ENCODE measurements at places on chromosomes 7 and 10. TPM values are rescaled to one million over a fixed set of nuclear protein-coding genes. Genes with fewer than 3 reads are reported as not detected.

DNA sequence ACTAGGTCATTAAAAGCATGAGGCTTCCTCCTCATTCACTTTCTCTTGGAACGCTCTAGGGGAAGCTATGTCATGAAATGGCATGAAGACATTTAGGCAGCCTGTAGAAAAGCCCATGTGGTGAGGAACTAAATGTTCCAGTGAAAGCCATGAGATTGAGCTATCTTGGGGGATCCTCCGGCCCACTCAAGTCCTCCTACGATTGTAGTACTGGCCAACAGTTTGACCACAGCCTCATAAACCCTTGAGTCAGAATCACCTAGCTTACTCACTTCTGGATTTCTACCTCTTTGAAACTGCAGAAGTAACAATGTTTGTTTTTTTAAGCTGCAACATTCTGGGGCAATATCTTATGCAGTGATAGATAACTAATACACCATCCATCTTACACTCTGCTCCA is 605.1 kb downstream of the SORCS1 start:
- no peak for DNase-seq

GRCh38 chr10:15815242-15815885 is 44.9 kb downstream of the MINDY3 start:
- no peak for DNase-seq

GRCh38 chr10:24589265-24589664 is 134.4 kb downstream of the ARHGAP21 start:
- DNase-seq = no peak

DNA sequence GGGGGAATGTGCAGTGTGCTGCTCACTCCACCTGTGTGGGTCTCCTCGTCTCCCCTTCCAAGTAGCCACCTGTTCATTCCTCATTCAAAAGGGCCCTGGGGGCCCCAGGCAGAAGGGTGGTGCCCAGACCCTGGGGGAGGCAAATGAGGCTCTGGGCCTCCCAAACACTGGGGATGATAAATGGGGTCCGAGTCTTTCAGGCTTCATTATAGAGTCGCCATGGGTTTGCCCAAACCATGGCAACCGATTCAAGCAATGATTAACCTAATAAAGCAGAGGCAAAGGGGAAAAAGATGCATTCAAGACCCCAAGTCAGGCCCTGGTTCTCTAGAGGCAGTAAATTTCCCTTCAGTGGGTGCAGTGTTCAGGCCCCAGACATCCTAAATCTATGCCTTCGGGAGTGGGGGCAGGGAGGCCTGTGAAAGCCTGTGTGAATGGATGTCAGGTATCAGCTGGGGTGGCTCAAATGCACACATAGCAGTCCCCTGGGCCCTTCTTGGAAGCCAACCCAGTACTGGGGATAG is 10.4 kb downstream of the NEUROG3 start:
- no peak for DNase-seq

GRCh38 chr10:117439243-117439912 is 64.1 kb upstream of the PDZD8 start:
- DNase-seq = peak; percentile 99

GRCh38 chr7:148447221-148447849 is 143.2 kb upstream of the C7orf33 start:
- DNase-seq = peak; percentile 9

GRCh38 chr7:47517821-47518480 is 64.0 kb downstream of the TNS3 start:
- no peak for DNase-seq

- DNase-seq = no peak
Observed at GRCh38 chr7:106059556-106059955, 52.6 kb downstream of the SYPL1 start.

DNA sequence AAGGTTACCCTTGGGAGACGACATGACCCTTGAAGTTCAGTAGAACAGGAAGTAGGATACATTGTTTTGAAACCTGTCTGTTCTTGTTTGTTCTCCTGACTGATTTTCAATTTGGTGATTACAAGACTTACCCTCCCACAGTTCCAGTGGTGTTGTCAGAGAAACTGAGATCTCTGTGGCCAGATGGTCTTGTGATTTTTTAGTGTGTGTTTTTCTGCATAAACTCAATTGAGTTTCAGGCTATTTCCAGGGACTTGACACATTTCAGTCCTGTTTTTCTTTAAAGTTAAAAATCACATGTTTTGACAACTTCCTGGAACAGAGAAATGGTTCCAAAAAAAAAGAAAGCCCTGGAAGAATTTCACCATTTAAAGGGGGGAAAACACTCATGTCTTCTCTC is 22.3 kb downstream of the PIK3CG start:
- DNase-seq = no peak

- no peak for DNase-seq
Observed at GRCh38 chr7:142181211-142181610, 69.7 kb downstream of the MGAM2 start.

DNA sequence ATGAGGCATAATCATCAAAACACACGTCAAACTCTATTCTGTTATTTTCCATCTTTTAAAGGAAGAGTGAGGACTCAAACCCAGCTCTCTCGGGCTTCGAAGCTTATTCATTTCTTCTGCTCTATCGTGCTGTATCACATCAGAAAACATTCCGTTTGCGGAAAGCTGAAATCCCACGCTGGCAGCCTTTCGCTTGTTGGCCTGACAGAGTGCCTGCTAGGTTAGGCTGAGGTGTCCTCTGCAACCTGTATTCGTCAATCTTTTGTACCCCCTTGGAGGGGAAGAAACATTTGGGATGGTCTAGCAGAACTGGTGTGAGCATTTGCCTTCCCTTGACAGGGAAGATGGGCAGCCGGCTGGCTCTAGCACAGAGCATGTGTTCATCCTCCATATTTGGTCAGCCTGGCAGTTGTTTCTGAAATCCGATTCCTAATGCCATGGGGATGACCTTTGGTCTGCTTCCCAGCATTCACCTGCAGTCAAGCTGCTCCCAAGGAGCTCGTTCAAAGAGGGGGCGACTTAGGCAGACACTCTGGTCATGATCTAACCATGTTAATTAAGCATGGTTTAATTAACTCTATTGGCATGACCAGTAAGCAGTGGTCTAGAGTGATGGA is 55.2 kb downstream of the TACC2 start:
- DNase-seq = peak; percentile 59

DNA sequence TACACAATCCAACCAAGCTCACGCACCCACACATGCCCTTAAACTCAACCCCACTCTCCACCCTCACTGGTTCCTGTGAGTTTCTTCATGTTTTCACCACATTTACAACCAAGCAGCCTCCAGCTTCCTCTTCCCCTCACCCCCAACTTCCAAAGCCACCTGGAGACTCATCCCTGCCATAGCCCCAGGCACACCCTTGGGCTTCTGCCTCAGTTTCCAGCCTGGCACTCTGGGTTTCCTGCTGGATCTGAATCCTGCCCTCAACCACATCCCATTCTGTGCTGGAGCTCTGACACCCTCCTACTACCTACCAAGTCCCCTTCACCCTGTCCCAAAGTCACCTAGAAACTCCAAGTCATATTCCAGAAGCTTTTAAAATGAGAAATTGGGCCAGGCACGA is 29.4 kb downstream of the CCDC3 start:
- no peak for DNase-seq

- peak; percentile 83 for DNase-seq
Observed at GRCh38 chr7:30931161-30931928, 19.7 kb downstream of the AQP1 start.

DNA sequence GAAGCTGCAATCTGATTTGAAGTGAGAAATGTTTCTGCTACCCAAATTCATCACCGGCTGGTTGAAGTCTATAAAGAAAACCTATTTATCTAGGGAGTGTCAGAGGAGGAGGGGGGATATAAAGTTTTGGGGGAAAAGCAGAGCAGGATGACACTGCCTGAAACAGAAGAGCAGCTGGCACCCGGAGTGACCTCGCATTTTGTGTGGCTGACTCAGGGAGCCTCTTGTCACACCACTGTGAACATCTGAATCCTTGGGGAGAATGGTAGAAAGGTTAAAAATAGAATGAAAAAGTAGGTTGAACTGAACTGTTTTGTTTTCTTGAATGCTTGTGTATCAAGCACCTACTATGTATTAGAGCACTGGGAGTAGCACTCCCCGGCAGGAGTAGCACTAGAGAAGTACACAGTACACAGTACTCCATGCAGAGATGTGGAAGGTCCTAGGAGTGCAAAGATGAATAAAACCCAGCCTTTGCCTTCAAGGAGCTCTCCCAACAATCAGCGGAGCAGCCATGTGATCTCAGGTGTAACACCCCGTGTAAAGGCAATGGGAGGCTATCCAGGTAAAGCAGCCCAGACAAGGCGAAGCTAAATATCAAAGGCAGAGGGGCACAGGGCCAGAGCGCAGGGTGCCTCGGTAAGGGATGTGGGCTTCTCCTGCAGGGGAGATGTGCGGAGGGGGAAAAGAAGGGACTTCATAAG is 13.5 kb downstream of the CRTAC1 start:
- DNase-seq = no peak

GRCh38 chr7:30028749-30029635 is 780 bp downstream of the PLEKHA8 start:
- DNase-seq = peak; percentile 27

DNA sequence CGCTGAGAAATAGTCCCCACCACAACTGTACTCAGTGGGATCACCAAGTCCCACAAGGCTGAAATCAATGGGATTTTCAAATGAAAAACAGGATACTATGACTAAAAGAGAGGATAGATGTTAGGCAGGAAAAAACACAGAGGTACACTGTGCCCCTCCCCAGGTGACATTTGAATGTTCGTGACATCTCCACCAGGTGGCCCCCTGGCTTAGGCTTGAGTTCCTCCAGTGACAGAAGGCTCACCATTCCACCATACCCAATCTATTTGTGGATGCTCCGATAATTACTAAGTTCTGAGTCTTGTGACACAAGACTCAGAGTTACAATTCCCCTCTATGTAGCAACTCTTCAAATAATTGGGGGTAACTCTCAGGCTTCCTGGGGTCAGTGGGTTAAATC is 77.5 kb upstream of the KCNMA1 start:
- DNase-seq = no peak

- peak; percentile 61 for DNase-seq
Observed at GRCh38 chr10:7541137-7542087, 125.4 kb downstream of the ITIH5 start.

- peak; percentile 51 for DNase-seq
Observed at GRCh38 chr7:81285142-81285871, 366.5 kb upstream of the SEMA3C start.

- DNase-seq = no peak
Observed at GRCh38 chr7:92044940-92045339, 89.3 kb downstream of the CYP51A1 start.

DNA sequence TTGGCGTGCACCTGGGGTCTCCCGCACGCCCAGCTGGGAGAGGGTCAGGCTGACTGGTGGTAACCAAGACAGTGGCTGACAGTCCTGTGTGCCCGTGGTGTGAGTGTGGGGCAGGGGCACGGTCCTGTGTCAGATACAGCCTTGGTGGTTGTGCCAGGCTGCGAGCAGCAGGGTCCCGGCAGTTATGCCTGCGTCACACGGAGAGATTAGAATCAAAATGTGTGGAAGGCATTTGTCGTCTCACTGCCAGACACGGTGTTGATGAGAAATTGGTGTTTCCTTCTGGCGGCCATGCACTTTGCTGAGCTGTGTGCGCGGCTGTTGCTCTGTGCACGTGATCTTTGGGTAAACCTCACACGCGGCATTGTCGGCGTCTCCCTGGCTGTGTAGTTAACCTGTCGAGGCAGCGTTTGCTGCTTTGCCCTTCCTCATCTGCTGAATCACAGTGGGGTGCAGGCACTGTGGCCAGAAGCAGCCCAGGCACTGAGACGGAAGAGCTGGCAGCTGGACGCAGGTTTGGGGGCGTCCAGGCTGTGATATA is 87.7 kb downstream of the NKX6-2 start:
- DNase-seq = no peak

DNA sequence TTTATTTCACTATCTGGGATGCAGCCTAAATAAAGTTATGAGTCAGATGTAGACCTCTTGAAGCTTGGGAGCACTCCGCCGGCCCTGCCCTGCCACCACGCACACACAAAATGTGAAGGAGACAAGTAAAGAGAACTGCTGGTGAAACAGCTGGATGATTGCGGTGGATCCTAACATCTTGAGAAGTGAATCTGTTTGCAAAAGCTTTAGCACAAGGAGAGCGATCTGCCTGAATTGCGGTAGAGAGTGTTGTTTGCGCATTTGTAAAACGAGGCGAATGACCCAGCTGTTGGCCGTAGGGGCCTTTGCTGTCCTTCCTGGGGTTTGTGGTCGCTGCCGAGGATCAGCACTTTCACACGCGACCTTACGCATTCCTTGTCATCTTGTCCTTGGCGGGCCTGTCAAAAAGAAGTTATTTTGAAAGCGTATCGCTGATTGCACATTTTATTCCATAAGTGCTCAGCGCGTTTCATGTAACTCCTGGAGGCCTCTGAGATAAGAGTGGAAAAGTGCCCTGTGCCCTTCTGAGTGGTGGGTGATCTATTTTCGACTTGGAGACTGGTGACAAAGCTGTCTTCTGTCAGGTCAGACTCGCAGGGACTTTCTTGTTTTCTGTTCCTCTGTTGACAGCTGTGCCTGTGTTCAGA is 40.8 kb downstream of the RBM20 start:
- DNase-seq = no peak

DNA sequence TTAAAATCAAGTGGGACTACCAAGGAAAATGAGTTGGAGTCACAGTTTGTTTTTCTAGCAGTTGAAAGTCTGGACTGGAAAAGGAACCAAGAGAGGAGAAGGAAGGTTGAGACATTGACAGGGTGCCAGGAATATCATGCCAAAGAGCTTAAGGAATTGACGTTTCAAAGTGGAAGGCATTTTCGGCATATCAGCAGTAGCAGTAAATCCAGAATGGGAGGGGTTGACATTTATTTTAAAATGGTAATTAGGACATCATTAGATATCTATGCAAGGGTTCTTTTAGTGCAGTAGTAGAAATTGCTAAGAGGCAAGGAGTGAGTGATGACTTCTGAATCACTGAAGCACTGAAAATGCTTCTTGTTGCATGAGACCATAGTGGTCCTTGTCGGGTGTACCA is 335.9 kb upstream of the PLXDC2 start:
- DNase-seq = no peak

The SPDYE6 gene
- total RNA-seq = not detected

The METTL27 gene
- 1.4 TPM for total RNA-seq

The FAM221A gene
- 4.8 TPM for total RNA-seq

The TET1 gene
- 3.1 TPM for total RNA-seq
